ENCODE measurements at places on chromosomes 3 and 15.

DNA sequence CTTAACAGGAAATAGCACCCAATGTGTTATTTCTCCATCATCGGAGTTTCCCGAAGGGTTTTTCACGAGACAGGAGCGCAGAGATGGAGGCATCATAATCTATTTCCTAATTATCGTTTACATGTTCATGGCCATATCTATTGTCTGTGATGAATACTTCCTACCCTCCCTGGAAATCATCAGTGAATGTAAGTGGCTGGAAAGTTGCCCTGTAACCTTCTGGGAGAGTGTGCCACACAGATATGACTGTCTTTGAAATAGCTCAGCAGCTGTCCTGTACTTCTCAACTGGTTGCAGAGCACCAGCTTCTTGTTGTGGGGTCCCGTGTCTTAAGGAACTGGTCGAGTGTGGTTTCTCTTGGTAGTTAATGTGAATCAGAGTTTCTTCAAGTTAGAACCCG, 1.1 kb downstream of the SLC24A5 start:
- no peak for DNase-seq

- no peak for DNase-seq
Observed at GRCh38 chr3:195082811-195083210, 188.1 kb downstream of the XXYLT1 start.

GRCh38 chr15:73174171-73174570, 121.9 kb downstream of the NEO1 start:
- DNase-seq: no peak

- DNase-seq: no peak
Observed at GRCh38 chr3:156489462-156489911, 65.4 kb downstream of the SSR3 start.

GRCh38 chr3:153974614-153975013, 146.6 kb upstream of the ARHGEF26 start:
- DNase-seq: no peak

GRCh38 chr3:13119471-13120220, 46.4 kb upstream of the IQSEC1 start:
- no peak for DNase-seq

DNA sequence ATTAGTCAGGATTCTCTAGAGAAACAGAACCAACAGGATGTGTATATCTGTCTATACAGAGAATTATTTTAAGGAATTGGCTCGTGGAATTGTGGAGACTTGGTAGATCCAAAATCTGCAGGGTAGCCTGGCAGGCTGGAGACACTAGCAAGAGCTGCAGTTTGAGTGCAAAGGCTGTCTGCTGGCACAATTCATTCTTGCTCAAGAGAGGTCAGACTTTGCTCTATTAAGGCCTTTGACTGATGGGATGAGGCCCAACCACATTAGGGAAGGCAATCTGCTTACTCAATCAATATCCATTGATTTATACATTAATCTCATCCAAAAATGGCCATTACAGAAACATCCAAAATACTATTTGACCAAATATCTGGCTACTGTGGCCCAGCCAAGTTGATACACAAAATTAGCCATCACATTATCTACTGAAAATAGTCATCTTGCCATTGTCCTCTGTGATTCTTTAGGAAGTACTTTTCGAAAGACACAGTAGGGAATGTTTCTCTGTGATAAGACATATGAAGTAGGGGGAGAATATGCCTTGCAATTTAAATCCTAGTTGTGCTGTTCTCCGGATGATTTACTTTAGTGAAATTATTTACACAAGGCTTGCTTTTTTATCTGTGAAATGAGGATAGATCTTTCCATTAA, 873.8 kb downstream of the ROBO2 start:
- DNase-seq: no peak

- DNase-seq: peak; percentile 45
Observed at GRCh38 chr15:76533060-76533820, 196.7 kb downstream of the ISL2 start.

GRCh38 chr3:142120707-142121106, 28.6 kb downstream of the TFDP2 start:
- DNase-seq: peak; percentile 10

DNA sequence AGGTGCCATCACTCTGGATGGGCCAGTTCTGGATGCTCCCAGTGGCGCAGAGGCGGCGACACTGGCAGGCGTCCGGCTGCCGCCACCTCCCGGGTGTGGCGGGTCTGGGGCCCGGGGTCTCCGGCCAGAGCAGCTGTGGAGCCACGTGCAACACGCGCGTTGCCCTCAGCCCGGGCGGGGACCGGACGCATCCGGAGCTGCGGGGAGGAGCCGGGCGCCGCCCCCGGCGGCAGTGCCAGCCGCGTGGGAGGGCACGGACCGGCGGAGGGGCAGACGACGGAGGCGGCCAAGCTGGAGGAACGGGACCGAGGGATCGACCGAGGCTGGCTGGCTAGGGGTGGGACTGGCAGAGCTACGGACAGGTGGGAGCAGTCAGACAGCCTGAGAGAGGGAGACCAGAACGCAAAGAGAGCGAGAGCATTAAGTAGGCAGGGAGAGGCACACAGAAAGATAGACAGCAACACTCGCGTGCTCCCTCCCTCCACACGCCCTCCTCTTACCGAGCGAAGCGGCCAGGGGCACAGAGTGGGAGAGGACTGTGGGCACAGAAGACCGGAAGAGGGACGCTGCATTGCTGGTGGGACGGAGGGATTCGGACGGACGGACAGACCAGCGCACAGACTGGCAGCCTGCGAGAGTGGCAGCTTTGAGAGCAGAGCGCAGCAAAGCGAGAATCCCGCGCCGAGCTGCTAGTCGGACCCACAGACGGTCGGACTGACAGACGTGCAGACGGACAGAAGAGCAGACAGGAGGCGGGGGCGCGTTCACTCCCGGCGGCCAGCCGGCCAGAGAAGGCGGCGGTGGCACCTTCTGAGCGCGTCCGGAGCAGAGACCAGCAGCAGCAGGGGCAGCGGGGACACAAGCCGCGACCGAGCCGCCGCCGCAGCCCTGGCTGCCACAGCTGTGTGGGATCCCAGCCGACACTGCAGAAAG, at the start of gene ARPP21:
ARPP21 (plus strand) TSS at position 272 of the 933 bp plus-strand sequence. CDS start 42,227 bp downstream, outside the sequence.
- no peak for DNase-seq

DNA sequence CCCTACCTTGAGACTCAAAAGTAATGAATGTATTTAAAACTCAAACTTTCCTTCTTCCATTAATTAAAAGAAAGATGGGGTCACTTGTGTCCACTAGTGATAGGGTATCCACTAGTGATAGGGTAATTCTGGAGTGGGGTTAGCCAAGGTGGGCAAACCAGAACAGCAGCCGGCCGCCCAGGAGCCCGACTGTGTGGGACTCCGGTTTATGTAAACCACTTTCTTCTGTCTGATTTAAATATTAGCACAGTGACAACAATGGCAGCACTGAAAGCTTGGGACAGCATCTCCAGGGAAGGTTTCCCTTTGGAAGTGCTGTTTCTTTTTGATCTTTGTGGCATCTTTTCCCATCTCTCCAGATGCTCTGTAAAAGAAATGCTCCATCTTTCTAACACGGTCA, 722 bp downstream of the MYZAP start:
- no peak for DNase-seq

DNA sequence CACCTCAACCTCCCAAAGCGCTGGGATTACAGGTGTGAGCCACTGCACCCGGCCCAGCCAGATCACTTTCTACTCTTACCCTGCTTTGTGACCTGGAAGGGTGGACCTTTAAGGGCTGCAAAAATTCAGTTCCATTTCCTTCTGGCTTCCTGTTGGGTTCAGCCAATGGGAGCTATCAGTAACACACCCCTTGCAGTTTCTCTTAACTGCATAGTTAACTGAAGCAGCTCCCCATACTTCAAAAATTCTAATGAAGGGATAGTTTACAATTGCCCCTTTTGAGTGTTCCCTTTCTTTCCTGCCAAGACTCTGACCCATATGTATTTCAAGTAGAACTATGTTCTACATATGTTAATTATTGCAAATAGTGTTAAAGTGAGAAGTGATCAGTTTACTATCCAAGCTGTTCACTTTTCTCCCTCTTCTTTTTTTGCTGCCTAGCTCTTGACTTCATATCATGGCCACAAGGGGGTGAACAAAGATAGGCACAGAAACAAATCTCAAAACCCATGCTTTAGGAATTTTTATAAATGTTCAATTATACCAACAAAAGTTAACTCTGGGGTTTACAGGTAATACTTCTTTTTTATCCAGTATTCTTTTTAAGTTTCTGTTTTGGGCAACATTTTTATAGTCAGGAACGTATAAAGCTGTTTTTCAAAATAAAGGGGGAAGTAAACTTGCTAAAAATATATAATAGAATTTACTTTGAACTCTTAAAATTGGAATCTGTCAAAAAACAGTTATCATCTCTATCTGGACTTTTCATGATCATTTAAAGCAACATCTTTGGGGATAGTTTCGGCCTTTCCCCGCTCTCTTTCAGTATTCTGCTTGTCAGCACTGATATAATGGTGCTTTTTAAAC, 8.1 kb downstream of the PGBD4 start:
- peak; percentile 35 for DNase-seq
